ENCODE measurements at places on chromosomes 3 and 15. TPM values are rescaled to one million over a fixed set of nuclear protein-coding genes. Genes with fewer than 3 reads are reported as not detected.
A peak's percentile ranks its signal among the peaks of the same experiment; 100 is the strongest.

GRCh38 chr15:56038707-56039106, 45.3 kb upstream of the NEDD4 start:
- no peak overlapping the region for H3K27ac ChIP-seq
- no peak for DNase-seq
- no peak overlapping the region for H3K4me3 ChIP-seq
- H3K36me3 ChIP-seq = no peaks in the 10 kb centered on the region
- H3K27me3 ChIP-seq = no peaks in the 10 kb centered on the region

DNA sequence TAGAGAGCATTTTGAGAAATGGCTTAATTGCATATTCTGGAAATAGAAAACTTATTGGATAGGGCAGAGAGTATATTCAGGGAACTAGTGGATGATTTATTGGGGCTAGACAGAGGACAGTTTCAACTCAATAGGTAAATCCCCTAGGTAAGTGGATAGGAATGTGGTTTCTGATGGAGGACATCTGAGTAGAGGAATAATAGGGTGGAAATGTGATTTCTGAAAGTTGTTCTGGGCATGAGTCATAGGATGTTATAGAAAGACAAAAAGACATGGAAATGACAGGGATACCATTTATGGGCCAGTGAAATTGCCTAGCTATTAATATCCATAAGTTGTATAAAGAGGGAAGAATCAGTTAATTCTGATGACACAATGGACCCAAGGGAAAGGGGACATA, 563.3 kb upstream of the GOLIM4 start:
- DNase-seq = no peak
- no peaks in the 10 kb centered on the region for H3K4me1 ChIP-seq
- H3K4me3 ChIP-seq = no peak overlapping the region
- H3K36me3 ChIP-seq = no peaks in the 10 kb centered on the region
- H3K27ac ChIP-seq = no peak overlapping the region
- no peaks in the 10 kb centered on the region for H3K27me3 ChIP-seq

DNA sequence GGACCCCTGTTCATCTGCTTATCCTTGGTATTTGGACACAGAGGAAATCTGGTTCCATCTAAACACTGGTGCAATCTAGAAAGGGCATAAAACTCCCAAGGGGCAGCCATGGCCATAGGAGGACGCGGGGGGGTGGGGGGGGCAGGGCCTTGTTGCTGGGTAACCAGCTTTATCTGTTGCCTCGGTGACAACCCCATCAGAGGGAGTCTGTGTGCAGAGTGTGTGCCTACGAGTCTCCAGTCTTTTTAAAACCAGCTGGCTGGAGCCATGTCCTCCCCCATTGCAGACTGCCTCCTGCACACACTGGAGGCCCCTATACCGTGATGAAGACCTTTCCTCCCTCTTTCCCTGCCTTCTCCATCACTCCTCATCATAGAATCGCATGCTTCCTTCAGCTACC, 26.4 kb upstream of the CORO2B start:
- no peak overlapping the region for H3K27ac ChIP-seq
- DNase-seq = no peak
- H3K4me3 ChIP-seq = no peak overlapping the region
- H3K36me3 ChIP-seq = no peaks in the 10 kb centered on the region
- H3K27me3 ChIP-seq = no peaks in the 10 kb centered on the region

Gene MAGEF1
- total RNA-seq = 60.5 TPM

- H3K27me3 ChIP-seq = no peaks in the 10 kb centered on the region
- no peak overlapping the region for H3K27ac ChIP-seq
- H3K36me3 ChIP-seq = no peaks in the 10 kb centered on the region
- DNase-seq = no peak
Measured at GRCh38 chr15:100722551-100723314, 120.3 kb downstream of the ASB7 start.

DNA sequence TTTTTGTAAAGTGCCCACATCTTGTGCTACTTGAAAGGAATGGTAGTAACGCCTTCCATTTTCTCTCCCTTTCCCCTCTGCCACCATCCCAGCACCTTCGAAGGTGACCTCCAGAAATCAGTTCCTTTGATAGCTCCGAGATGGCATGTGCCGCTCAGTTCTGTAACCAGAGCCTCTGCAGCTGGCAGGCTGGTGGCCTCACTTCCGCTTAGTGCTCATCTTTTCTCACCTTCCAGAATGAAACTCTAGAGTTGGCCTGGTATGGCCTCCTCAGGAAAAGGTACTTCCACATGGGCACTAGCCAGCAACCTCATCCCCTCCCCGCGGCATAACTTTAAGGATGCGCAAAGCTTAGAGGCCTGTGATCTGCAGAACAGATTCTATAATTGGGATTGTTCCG, 38.8 kb downstream of the ETV5 start:
- DNase-seq = no peak
- H3K27ac ChIP-seq = peak overlapping the region; percentile 53
- H3K4me3 ChIP-seq = no peak overlapping the region

- peaks cover 31% of the 10 kb centered on the region for H3K4me1 ChIP-seq
- H3K27me3 ChIP-seq = no peaks in the 10 kb centered on the region
- peak within 1 kb of the TSS; percentile 72 for H3K4me3 ChIP-seq
- peak within 1 kb of the TSS; percentile 71 for H3K27ac ChIP-seq
Measured at GRCh38 chr3:136818769-136819391, at the start of gene SLC35G2. Gene SLC35G2, plus strand, starts transcription at chr3:136819126. Its CDS starts 35,335 bp downstream, at chr3:136854461.

Gene CSPG4
- 0.04 TPM for total RNA-seq

Gene ZNF502
- total RNA-seq = not detected

GRCh38 chr3:48521635-48522034, 17.7 kb upstream of the SHISA5 start:
- peaks cover 42% of the 10 kb centered on the region for H3K36me3 ChIP-seq
- H3K4me3 ChIP-seq = no peak overlapping the region
- no peaks in the 10 kb centered on the region for H3K4me1 ChIP-seq
- no peak for DNase-seq
- no peaks in the 10 kb centered on the region for H3K27me3 ChIP-seq

DNA sequence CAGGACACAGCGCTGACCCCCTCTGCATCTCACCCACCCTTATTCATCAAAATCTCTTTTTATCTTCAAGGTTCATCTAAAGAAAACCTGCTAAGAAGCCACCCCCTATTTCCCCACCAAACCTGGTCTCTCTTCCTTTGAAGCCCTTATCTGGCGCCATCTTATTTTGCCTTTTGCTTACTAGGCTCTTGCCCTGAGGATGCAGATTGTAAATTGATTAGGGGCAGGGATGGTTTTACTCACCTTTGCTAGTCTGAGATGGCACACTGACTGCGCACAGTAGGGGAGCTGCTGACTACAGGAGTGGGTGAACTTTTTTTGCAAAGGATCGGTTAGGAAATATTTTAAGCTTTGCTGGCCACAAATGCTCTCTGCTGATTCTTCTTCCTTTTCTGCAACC, 78.9 kb upstream of the BHLHE40 start:
- H3K27ac ChIP-seq = no peak overlapping the region
- no peak for DNase-seq
- no peaks in the 10 kb centered on the region for H3K27me3 ChIP-seq
- no peaks in the 10 kb centered on the region for H3K36me3 ChIP-seq
